Activated T-cell treated with anti-CD3 and anti-CD28 coated beads for 48 hours (primary cell): ENCODE measurements at places on chromosomes 7 and 10.

GRCh38 chr7:50467817-50468610, 17.9 kb upstream of the FIGNL1 start:
- DNase-seq: peak; percentile 77

GRCh38 chr7:6175645-6176044, 96.8 kb downstream of the CYTH3 start:
- DNase-seq: no peak

DNA sequence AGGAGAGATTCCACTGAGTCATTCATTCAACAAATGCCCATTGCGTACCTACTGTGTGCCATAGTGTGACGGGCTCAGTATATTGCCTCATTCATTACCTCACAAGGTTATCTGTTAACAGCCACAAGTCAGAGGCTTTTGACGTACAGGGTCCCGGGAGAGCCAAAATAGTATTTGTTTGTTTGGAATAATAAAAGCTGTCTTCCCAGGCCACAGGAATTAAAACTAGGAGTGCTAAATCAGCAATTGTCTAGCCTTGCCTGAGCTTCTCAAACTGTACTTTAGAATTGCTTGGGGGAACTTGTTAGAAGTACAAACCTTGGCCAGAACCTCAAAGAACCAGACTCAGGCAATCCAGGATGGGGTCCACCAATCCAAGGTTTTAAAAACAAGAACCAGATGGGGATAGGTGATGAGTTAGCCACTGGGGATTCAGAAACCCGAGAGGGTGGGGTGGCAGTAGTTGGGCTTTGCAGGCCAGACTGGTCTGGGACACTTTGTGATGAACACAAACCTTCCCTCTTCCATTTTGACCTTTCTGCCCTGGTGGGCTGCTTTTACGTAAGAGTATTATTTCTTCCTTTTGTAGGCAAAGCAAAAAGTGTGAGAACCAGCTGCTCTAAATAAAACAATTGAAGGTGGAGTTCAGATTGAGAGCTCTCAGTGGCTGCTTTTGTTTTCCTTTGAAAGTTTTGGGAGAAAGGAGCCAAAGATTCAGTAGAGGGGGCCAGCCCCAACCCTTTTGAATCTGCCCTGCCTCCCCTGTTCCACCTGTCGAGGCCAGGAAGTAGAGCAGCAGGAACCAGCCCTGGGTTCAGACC, 113.0 kb upstream of the ANLN start:
- DNase-seq: no peak

GRCh38 chr7:1285556-1286301, 53.1 kb downstream of the UNCX start:
- no peak for DNase-seq
